ENCODE measurements at places on chromosomes 2 and 18.

DNA sequence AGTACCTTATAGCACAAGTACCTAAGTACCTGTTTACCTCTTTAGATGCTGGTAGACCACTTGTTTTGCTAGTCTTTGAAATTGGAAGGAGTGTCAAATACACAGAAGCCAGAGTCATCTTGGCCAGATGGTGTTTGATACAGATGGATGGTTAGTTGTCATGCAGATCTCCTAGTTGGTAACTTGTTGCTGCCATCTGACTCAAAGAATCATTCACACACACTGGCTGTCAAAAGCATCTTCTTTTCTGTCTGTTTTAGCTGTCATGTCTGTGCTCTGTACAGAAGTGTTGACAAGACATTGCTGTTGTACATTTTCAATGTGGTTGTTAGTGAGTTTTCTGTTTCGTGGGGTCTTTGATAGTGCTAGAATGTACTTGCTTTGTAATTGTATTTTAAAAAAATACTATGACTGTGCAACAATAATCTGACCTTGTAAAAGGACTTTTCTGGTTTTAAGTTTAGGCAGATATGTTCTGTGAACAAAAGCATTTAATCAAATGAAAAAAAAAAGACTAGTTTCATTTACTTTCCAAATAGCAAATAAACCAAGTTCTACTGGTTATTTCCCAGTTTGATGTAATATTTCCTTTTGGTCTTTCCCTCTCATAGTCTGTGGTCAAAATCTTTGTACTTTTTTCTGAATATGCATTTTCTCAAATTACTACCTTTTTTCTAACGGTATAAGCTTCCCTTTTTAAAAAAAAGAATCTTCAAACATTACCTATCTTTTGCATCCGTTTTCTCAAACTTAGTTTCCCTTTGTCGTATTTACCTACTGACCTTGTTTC, 39.9 kb downstream of the TANK start:
- DNase-seq = no peak

GRCh38 chr2:137521653-137522619, 442.3 kb upstream of the HNMT start:
- DNase-seq = no peak

DNA sequence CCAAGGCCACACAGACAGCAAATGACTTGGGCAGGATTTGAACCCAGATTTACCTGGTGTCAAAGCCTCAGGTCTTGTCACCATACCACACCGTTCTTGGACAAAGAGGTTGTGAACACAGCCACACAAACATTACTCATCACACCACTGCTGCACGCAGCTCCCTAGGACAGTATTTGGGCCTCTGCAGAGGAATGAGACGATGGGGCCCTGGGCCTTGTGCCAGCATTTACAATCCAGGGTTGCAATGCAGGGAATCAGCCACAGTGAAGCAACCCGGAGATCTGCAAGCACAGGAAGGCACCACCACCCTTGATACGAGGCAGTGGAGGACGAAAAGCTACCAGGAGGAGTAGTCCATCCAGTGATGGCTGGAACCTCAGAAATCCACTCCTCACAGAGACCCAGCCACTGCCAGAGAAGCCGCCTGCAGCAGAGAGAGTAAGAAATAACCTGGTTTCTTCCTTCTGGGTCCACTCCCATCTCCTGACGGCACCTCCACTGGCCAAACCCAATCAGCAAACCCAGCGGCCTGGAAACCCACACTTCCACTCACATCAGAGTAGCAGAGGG, 3.7 kb upstream of the MTCL1 start:
- no peak for DNase-seq

GRCh38 chr2:157245846-157246764, 11.4 kb upstream of the GALNT5 start:
- no peak for DNase-seq

DNA sequence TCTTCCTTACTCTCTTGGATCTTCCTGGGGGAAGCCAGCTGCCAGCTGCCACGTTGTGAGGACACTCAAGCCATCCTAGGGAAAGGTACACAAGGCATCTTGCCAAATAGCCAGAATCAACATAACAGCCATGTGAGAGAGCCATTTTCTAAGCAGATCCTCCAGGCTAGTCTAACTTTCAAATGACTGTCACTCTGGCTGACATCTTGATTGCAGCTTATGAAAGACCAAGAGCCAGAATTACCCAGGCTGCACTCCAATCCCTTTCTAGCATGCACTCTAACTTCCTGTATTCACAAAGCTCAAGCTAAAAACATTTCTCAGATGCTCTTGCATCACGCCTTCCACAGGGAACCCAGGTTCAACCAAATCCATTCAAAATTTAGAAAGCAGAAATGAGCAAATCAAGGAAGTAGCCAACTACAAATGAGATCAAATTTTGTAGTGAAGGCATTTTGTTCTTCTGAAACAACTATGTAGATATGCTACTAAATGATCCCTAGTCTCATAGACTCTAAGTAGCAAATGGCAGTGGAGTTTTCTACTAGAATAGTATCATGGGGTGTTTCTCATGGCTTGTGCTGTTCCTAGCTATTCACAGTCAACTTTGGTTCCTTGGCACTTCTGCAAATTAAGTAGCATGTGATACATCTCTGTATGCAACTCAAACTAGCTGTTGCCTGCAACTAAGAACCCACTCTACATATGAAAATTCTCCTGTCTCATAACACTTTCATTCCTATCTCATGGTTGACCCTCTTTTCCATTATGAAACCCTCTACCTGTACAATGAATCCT, 281.9 kb downstream of the ZEB2 start:
- DNase-seq = no peak

- DNase-seq = no peak
Observed at GRCh38 chr2:72846171-72847095, 20.6 kb upstream of the EXOC6B start.

DNA sequence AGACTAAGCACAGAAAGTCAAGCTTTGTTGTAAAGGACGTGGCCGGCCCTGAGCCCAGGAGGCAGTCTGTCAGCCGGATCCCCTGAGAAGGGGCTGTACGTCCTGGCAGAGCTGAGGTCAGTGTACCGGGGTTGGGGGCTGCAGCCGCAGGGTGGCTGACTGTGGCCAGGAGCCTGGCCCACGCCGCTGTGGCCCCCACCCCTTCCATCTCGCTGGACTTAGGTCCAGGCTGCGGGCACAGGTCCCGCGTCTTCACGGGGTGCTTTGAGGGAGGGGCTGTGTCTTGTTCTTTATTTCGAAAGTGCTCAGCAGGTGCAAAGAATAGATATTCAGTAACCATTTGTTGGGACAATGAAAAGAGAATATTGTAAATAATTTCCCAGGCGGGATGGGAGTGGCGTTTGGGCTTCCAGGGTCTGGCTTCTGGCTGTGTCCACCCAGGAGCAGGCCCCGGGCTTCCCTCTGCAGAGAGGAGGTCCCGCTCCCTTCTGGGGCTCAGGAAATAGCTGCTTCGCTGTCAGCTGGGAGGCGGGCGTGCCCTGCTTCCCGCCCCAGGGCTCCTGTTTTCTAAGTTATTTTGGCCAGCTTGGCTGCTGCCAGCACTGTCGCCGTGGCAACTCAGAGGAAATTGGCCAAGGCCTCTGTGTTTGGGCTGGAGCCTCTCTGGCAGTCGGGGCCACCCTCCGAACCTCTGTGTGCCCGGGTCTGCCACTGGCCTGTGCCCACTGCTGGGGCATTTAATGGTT, 7.4 kb downstream of the NFATC1 start:
- no peak for DNase-seq

GRCh38 chr18:8681196-8681595, 24.2 kb upstream of the MTCL1 start:
- DNase-seq = no peak

GRCh38 chr2:186477790-186478189, 8.3 kb upstream of the ZC3H15 start:
- no peak for DNase-seq

DNA sequence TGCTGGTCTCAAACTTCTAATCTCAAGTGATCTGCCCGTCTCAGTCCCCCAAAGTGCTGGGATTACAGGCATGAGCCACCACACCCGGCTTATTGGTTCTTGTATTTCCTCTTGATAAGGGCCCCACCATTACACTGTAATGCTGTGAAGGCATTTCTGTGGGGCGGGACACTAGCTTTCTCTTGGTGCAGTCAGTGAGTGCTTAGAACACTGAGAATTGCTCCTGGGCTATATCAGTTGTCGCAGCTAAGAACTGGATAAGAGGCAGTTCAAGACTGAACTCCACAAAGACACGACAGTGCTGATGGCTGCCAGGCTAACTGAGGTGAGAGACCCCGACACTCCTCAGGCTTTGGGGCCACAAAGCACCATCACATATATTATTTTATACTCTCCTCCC, 2.1 kb downstream of the KHK start:
- DNase-seq = no peak

DNA sequence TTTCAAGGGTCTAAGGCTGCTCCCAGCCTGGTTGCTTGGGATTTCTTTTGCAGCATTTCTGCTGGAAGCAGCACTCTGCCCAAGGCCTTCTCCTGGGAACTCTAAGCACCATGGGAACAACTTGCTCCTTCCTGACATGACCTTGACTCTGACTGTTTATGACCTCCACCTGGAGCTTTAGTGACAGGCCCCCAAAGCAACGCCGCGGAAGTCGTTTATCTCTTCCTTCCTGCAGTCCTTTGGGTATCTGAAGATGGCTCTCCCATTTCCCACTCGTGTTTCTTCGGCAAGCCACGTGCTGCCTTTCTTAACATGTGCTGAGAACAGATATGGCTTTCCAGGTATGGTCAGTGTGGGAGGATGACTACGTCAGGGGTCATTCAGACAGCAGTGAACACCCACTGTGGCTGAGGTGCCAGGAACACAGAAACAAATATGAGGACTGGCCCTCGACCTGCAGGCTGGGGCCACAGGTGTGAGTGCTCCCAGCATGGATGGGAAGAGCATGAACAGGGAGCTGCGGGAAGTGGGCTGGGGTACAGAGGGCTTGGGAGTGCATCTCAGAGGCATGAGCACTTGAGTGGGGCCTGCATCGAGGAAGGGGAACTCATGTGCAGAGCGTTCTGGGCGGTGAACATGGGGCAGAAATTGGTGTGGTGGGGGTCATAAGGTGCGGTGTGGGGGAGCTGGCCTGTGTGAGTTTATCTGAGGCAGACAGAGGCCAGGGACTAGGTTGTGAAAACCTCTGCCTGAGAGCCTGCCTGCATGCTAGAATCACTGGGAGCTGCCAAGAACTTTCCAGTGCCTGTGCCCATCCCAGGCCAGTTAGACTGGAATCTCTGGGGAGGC, 140.5 kb downstream of the TSN start:
- no peak for DNase-seq

GRCh38 chr2:37615804-37616676, 55.4 kb downstream of the CDC42EP3 start:
- peak; percentile 73 for DNase-seq

DNA sequence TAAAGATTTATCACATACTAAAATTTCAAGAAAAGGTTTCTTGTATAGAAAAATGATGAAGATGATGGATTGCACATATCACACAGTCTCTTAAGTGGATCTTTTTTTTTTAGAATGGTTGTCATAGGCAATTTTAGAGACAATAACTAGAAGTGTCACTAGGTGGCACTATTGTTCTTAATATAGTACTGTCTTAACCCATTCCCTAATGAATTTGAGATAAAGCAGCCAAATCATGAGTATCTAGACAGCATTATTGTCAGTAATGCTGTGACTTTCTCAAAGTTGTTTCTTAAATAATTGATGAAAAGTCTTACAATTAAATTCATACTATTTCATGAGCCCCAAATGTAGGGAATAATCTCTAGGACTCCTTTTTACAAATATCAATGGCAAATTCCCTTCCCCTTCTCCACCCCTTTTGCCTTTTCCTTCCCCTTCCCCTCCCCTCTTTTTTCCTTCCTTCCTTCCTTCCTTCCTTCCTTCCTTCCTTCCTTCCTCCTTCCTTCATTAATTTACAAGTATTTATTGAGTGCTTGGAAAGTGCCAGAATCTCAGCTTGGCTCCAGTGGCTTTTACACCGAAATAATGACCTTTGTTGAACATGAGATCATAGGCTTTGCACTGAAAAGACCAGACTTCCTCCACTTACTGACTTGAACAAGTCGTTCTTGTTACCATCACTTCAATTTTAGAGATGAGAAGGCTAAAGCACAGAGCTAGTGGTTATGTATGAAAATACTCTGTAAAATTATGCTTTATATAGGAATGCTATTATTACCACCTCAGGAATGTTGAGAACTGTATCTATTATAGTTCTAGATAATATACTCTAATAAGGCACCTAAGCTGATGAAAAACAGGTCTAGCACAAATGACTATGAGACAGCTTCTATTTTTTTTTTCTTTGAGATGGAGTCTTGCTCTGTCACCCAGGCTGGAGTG, 19.8 kb downstream of the MYL12B start:
- DNase-seq = peak; percentile 82

DNA sequence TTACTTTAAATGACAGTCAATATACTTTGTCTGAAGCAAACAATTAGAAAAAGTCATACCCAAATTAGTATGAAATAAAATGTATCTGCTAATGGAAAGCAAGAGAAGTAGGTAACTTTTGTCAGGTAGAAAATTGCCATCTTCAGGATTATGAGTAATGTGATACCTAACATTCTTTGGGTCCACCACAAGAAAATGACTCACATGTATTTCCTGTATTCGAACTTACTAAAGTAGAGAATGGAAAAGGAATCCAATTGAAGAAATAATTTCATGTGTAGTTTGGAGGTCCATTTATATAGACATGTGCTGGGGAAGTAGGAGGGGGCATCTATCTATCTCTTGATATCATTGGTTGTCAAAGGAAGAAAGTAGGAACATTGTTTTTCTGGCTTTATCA, 636.2 kb upstream of the CHAC2 start:
- no peak for DNase-seq

DNA sequence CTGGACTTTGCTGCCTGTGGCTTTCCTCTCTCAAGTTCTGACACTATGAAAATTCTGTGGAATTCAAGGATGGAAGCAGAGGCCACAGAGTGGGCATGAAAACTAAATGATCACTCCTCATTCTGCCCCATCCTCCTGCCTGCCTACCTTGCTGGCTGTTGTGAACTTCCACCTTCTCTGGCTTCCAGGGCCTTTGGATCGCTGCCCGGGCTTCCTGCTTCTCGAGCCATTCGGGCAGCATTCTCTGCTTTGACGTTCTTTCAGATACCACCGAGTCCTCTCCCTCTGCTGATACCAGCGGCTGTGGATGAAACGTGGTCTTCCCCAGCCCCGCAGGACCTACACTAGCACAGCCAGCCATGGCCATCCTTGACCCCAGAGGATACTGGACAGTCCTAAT, 327.7 kb upstream of the SLC14A2 start:
- DNase-seq = no peak

DNA sequence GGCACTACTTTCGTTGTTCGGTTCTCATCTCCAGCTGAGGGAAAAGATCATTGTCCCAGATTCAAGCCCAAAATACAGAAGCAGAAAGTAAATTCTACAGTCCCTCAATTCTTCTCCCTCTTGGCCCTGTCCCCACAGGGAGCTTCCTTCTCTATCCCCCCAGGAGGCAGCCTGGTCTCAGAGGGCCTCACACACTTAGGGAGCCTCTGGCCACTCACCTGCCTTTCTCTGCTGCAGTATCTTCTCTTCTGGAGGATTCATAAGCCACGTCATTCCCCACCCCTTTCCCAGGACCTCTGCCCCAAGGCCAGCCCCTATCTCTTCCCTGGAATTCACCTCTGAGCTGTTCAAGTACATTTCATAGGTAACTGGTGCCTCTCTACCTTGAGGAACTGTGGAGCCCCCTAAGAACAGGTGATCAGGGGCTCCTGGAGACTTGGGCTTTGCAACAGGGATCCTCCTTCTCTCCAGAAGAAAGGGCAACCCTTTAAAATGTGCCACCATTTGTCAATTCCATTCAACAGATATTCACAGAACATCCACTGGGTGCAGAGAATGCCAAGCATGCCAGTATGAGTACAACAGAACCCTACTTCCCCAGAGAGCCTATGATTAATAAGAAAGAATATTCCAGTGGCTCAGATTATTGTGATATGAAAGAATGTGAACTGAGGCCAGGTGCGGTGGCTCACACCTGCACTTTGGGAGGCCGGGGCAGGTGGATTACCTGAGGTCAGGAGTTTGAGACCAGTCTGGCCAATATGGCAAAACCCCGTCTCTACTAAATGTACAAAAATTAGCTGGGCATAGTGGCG, 72.9 kb downstream of the CIB4 start:
- no peak for DNase-seq
